ENCODE measurements at places on chromosomes 6 and 20.

GRCh38 chr6:15344192-15344519 lies 98.3 kb downstream of the JARID2 start:
- no peak for DNase-seq

DNA sequence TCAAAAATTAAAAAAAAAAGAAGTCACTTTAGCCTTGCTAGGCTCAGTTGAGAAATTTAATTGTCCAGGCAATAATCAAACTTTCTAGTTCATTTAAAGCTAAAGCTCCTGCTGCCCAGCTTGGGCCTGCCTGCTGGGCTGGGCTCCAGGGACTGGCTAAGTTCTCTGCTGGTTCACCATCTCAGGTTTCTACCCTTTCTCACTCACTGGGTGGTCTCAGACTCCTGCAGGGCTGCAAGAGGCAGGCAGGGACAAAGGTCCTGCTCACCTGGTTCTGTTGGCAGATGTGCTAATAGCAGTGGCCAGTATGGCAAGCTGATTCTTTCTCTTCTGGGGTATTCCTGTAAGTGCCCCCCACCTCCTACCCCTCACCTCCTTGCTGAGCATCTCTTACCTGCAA lies 21.2 kb upstream of the RTF2 start:
- no peak for DNase-seq

GRCh38 chr6:96899019-96899418 lies 1.3 kb upstream of the NDUFAF4 start:
- no peak for DNase-seq

DNA sequence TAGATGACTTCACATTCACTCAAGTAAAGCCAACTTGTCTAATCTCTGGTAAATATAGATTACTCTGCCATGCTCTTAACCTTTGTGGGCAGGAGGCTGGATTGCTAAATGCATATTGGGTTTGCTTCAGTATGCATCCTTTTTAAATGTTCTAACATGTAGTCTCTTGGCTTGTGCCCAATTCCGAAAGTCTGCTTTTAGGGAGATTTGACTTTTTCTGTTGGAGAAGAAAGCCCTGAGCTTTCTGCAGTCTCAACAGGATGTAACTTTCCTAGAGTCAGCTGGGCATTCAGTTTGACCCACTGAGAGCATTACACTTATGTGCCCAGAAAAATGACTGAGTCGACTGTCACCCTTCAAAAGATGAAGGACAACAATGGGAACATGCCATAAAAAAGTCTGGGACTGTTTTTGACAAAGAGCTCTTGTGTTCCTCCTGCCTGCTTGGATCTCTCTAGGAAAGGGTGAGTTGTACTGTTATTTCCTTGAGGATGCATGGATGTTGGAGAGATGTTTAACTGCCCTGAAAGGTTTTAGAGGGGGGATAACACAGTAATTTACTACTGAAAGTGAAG lies 299.4 kb downstream of the ZFAND3 start:
- no peak for DNase-seq

DNA sequence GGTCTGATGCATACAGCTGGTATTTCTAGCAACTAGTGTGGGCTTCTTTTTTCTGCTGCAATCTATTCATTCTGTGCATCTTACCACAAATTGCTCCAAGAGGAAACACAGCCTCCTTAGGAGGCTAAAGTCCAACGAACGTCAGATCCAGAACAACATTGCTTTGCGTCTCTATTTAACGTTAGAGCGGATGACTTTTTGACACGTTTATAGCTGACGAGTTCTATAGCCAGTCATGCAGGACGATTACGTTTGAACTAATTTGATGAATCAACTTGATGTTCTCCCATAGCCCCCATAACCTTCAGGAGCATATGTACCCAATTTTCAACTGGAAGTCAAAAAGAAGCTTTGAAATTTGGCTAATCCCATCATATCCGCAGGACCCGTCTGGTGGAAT lies 59.9 kb downstream of the TSHZ2 start:
- DNase-seq: no peak

- DNase-seq: no peak
Measured at GRCh38 chr6:90425161-90425641, 128.6 kb upstream of the BACH2 start.

- no peak for DNase-seq
Measured at GRCh38 chr20:49279677-49280462, 2.0 kb upstream of the ZNFX1 start.

Measured in anterior cingulate cortex (tissue), 58 donors.